Subcutaneous preadipocyte (primary cell): ENCODE measurements at places on chromosomes 16 and 17. TPM values are rescaled to one million over a fixed set of nuclear protein-coding genes. Genes with fewer than 3 reads are reported as not detected.

Gene TMIGD1
- not detected in 2 replicates for total RNA-seq

Gene KCNH4
- total RNA-seq, result not detected in 2 replicates

Gene SLC16A5
- 6.8 and 8.1 TPM in 2 replicates for total RNA-seq

Gene SCIMP
- not detected in 2 replicates for total RNA-seq

Gene PYY
- 0.37 TPM in 1 of 2 replicates, not detected in the other for total RNA-seq

Gene CSH2
- total RNA-seq, result not detected in 2 replicates

Gene PRKCB
- under 0.01 TPM in 1 of 2 replicates, not detected in the other for total RNA-seq

Gene SNAI3
- total RNA-seq, result not detected in 2 replicates
